Fibroblast of the conjunctiva (primary cell): ENCODE measurements at places on chromosomes 7 and 10.

- no peak for DNase-seq
Measured at GRCh38 chr10:108662975-108663374, 1260.3 kb downstream of the XPNPEP1 start.

GRCh38 chr10:19168584-19168983 lies 120.0 kb downstream of the MALRD1 start:
- no peak for DNase-seq

DNA sequence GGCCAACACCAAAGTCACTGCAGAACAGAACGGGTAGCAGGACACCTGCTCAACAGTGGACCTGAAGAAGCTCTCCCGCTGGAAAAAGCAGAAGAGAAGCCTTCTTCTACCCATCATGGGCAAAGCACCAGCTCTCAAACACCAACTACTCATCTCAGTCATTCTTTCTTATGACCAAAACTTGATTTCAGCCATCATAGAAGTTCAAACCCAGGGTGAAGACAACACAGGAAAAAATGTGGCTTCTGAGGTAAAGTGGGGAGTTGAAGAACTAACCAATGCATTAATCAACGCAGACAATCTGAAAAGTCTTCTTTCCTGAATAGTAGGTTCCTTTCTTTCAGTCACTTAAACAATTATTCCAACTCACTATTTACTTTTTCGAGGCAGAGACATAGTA lies 83.3 kb downstream of the ELMO1 start:
- DNase-seq: no peak

GRCh38 chr10:27622596-27622995 lies 118.5 kb downstream of the RAB18 start:
- DNase-seq: no peak

GRCh38 chr7:116240024-116240668 lies 29.8 kb downstream of the TES start:
- no peak for DNase-seq

DNA sequence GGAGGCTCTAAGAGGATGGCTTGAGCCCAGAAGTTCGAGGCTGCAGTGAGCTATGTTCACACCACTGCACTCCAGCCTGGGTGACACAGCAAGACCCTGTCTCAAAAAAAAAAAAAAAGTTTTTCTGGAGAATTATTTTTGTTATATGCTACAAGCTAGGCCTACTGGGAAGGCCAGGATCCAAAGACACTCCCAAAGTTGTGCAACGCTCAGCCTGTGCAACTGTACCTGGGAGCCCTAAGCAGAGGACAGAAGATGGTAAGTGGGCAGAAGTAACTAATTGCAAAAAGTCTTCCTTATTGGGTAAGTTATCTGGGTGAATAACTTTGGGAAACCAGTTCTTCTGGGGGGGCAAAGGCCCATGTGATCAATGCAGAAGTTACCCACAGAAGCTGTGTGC lies 17.3 kb downstream of the HIP1 start:
- no peak for DNase-seq

DNA sequence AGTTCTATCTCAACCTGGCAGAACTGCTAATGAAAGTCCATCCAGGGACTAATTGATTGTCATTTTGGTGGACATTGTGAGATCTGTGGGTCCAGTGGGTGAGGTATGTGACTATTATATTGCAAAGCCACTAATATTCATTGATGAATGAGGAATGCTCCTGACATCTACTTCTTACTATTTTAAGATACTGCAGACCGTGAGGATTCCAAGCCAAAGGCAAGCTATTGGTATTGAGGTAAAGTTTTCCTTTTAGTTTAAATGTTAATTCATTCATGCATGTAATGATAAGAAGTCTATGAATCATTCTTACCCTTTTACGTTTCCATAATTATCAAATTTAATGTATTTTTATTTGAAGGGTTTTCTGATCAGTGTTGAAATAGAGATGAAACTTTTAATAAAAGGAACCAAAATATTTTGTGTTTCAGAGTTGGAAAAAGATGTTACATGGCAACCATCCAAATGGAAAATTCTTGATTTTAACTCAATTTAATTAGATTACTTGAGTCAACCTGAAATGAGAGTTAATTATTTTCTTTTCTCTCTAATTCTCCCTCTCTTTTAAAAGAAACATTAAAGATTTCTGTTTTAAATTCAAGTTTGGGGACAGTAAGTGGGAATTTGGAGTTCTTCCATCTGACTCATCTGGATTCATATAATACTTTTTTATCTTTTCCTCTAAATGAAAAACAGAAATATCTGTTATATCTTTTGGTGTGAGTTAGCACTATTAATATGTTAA lies 39.6 kb downstream of the NUP205 start:
- DNase-seq: no peak

- DNase-seq: no peak
Measured at GRCh38 chr7:39400836-39401235, 165.4 kb upstream of the YAE1 start.

- no peak for DNase-seq
Measured at GRCh38 chr10:100868382-100868781, 44.4 kb upstream of the SLF2 start.

DNA sequence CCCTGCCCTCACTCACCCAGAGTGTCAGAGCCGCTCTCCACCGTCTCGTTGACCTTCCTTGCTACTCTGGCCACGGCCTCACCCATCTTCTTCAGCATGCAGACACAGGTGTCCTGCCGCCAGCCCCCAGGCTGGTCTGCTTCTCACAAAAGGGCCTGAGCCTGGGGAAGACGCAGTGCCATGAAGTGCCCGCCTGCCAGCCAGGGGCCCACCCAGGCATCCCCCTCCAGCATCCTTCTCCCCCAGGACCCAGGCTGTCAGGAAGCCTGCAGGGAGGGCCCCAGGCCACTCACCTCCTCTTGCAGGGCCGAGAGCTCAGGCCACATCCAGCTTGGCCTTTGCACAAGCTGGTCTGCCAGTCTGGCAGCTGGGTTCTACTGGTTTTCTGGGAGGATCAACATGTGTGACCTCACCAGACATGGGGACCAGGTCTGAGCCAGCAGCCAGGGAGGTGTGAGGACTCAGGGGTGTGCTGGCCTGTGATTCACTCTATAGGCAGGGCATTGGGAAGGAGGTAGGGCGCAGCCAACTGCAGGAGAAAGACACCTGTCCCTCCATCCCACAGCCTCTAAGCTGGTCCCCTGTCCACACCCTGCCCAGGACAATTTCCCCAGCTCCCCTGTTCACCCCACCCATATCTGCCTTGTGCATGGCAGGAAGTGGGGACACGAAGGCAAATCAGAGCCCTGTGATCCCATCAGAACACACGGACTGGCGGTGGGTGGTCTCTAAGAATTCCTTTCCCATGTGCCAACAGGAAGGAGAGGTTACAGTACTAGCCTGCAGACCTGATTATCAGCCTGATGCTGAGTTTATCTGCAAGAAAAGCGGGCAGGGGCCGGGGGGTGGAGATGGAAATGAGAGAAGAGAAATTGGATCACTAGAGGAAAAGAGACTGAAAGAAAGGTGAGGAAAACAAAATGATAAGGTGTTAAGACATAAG lies 5.7 kb downstream of the LRRC20 start:
- no peak for DNase-seq

GRCh38 chr10:30439931-30440330 lies 5.9 kb downstream of the MAP3K8 start:
- DNase-seq: no peak

DNA sequence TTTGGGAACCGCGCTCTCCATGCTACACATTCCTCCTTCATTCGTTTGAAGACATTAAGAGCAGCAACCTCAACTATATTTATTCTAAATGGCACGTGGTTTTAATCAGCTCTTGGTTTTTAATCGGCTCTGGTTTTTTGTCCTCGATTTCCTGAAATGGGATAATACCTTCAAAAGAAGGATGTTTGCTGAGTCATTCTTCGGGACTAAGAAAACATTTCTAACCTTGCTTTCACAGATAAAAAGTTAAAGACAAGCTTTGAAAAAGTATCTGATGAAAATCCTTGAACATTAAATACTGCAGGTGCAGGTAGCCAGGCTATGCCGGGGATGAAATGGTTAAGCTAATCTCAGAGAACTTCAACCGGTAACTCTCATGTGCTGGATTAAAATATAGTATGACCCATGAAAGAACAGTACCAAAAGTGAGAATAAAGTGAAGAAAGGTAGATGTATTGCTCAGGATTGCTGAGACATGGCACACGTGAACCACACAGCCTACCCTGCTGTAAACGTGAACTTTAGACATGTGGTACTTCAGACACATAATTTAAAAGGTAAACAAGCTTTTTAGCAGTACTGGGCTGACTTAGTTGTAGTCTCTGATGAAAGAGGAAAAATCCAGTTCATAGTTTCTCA lies 89.1 kb downstream of the PTPRN2 start:
- DNase-seq: no peak

- DNase-seq: peak; percentile 64
Measured at GRCh38 chr7:82805527-82805960, 357.1 kb downstream of the PCLO start.

DNA sequence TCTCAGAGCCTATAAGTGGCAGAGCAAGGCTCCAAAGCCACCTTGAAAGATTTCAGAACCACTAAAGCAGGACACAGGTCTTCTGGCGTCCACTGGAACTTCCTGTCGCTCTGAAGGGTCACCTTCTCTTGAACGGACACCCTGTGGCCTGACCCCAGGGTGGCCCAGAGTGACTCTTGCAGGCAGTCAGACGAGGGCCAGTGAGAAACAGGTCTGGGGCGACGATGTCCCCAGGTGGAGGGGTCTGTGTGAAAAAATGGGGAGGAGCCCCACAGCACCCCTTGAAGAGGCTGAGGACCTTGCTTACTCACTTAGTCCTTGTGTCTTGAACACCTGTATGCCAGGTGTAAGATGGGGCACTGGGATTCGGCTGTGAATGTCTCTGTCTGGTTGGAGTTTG lies 946 bp upstream of the RASGEF1A start:
- DNase-seq: no peak

GRCh38 chr7:29969738-29970137 lies 19.9 kb downstream of the SCRN1 start:
- DNase-seq: no peak
